Caudate nucleus (tissue), 63 donors: ENCODE measurements at places on chromosomes 12 and 14.

DNA sequence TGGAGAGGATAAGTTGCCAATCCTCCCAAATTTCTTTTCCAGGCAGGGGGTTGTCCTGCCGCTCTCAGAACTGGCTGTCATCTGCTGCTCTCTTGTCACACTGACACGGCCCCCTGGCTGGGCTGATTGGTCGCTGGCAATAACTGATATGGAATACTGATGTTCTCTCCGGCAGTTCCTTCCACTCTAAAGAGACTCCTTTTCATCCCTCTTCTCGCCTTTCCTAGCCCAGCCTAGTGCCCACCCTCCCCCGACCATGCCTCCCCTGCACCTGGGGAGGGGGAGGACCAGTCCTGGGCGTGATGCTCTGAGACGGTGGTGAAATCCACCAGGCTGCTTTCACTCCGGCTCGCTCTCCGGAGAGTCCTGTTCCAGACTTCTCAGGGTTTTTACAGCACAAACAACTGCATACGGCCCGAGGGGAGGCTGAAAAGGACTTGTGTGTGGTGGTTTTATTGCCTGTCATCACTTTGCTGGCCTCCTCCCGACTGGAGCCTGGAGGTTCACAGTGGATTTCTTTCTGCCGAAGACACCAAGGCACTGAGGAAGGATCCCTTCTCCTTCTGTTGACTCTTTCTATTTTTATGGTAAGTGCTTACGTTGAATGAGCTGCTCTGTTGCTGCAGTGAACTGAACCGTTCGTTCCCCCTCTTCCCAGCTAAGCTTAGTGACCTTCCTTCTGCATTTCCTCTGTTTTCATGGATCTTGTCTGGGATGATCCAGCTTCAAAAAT, at the start of gene ANO4:
Gene ANO4 (plus strand): TSS at position 336 of the 733 bp plus-strand sequence. CDS start 107,010 bp downstream, outside the sequence.
- DNase-seq = peak; percentile 53

- no peak for DNase-seq
These were observed 319.0 kb downstream of the FOXG1 start for GRCh38 chr14:29085546-29085945.

DNA sequence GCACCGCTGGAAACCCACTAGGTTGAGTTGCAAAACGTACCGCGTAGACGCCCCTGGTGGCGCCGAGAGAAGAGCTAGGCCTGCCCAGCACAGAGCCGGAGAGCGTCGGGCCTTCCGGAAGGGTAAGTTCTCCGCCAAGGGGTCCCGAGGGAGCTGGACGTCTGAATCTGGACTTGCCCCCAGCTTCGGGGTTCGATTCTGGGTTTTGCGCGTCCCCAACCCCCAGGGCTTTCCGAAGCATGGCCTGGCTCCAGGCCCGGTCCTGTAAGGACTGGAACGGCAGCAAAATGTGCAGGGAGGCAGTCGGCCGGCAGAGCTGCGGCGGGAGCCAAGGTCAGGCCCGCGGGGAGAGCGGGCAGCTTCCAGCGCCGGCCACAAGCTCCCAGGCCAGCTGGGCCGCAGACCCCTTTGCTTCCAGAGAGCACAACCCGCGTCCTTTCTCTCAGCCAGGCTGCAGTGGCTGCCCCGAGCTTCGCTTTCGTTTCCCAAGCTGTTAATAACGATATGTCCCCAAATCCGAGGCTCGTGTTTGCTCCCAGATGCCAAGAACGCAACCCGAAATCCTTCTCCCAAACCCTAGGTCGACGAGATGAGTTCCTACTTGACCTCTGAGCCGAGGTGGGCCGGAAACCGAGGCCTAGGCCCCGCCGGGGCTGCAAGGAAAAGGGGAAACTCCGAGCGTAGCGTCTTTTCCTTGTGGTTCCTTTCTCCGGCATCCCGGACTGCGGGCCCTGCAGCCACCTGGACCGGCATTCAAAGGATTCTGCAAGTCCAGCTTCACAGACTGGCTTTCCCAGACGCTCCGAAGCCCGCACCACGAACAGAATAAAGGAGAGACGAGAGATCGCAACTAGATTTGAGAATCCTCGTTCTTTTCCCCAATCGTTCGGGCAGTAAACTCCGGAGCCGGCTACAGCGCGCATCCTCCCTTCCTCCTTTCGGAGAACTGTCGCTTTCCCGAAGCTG, 3.2 kb upstream of the TBX5 start:
- DNase-seq = no peak

DNA sequence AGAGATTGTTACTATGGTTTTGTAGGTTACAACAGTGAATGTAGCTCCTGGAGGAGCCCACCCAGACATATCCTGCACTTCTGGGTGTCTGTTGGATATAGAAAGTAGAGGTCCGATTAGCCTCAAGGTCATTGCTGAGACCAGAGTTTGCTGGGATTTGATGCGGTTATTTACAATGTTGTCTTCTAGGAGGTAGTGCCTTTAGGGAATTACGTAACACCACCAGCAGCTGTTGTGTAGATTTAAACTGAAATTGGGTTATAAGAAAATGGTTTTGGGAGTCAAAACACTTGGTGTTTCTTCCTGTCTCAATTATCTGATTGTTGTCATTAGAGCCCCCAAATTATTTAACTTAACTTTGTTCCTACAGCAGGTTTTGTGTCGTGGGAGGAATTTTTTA, 225.3 kb upstream of the PELI2 start:
- no peak for DNase-seq

DNA sequence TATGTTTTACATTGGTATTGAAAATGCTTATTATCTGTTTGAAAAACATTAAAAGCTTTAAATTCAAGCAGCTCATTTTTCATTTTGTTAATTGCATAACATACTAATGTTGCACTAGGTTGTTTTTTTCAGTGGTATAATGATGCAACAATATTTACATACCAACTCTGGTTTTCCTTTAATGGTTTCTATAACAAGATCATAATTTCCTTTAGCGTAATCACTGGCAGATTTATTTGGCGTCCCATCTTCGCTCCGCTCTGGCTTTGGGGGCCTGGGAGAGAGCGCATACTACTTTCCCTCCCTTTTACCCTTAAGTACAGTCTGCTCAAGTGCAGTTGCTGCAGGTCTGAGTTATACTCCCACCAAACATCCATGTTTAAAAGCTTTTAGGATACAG, 574.1 kb downstream of the PRKD1 start:
- DNase-seq = no peak

DNA sequence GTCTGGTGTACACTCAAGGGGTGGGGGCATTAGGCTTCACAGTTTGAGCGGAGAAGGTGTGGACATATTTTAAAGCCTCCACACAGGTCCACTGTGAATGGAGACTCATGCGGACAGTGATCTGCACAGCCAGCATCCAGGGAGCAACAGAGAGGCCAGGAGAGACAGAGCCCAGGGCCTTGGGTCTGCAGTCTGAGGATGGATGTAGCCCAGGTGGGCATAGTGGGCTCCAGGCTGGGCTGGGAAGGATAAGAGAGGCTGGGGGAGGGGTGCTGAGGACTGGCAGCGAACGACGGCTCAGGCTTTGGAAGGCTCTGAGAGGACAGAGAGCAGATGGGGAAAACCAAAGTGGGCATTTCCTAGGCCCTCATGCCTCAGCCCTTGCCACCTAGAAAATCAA, 128.8 kb downstream of the PAPOLA start:
- no peak for DNase-seq
